ENCODE measurements at places on chromosomes 16 and 17. TPM values are rescaled to one million over a fixed set of nuclear protein-coding genes. Genes with fewer than 3 reads are reported as not detected.
A peak's percentile ranks its signal among the peaks of the same experiment; 100 is the strongest.

The SLC38A7 gene
- 19.2 TPM for polyA plus RNA-seq

GRCh38 chr17:75516619-75517296 is 430 bp downstream of the TSEN54 start:
- peak overlapping the region; percentile 76 for H3K4me3 ChIP-seq
- H3K36me3 ChIP-seq: no peaks in the 10 kb centered on the region
- H3K27me3 ChIP-seq: no peaks in the 10 kb centered on the region
- no peak overlapping the region for H3K27ac ChIP-seq
- peak; percentile 67 for DNase-seq

The DNAI2 gene
- not detected for polyA plus RNA-seq

- no peaks in the 10 kb centered on the region for H3K27me3 ChIP-seq
- no peak for DNase-seq
- no peak overlapping the region for H3K4me3 ChIP-seq
- no peaks in the 10 kb centered on the region for H3K36me3 ChIP-seq
- no peaks in the 10 kb centered on the region for H3K4me1 ChIP-seq
- no peak overlapping the region for H3K27ac ChIP-seq
These were observed 170.5 kb downstream of the TANC2 start for GRCh38 chr17:63136369-63137012.

Data from GM23248 (cell line).